ENCODE measurements at places on chromosomes 3 and 15.

GRCh38 chr3:141530415-141530768 is 43.6 kb downstream of the RASA2 start:
- DNase-seq: no peak

GRCh38 chr15:99452728-99453636 is 112.8 kb upstream of the MEF2A start:
- DNase-seq: peak; percentile 77

GRCh38 chr15:77002954-77003912 is 8.3 kb downstream of the PSTPIP1 start:
- no peak for DNase-seq

DNA sequence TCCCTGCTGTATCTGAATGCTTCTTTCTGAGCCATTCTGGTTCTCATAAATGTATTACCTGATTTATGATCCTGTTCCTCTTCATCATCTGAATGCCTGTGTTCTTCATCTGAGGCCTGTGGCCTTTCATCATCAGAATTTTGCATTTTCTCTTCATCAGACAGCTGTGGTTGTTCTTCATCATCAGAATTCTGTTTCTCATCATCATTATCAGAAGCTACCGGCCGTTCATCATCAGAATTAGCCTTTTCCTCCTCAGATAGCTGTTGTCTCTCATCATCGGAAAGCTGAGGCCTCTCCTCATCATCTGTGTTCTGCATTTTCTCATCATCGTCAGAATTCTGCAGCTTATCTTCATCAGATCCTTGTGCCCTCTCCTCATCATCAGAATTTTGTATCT is 5.9 kb downstream of the LEO1 start:
- DNase-seq: no peak

GRCh38 chr3:102593812-102594602 is 159.2 kb downstream of the ZPLD1 start:
- no peak for DNase-seq

GRCh38 chr3:107284612-107285011 is 92.6 kb upstream of the CCDC54 start:
- DNase-seq: no peak

GRCh38 chr3:122074621-122075265 is 19.6 kb downstream of the CD86 start:
- DNase-seq: no peak

- DNase-seq: no peak
Measured at GRCh38 chr3:62621176-62621575, 247.8 kb upstream of the FEZF2 start.

GRCh38 chr3:18556001-18556408 is 130.9 kb upstream of the SATB1 start:
- DNase-seq: no peak

GRCh38 chr3:156583469-156583868 is 28.6 kb upstream of the SSR3 start:
- no peak for DNase-seq
